ENCODE measurements at places on chromosomes 5 and 9. TPM values are rescaled to one million over a fixed set of nuclear protein-coding genes. Genes with fewer than 3 reads are reported as not detected.

PCYOX1L gene
- total RNA-seq, result 33.4 TPM

ST8SIA4 gene
- 44.9 TPM for total RNA-seq

TSLP gene
- total RNA-seq, result 0.18 TPM

MACROH2A1 gene
- total RNA-seq, result 264 TPM

SEMA6A gene
- total RNA-seq, result not detected

WNT8A gene
- total RNA-seq, result not detected

CCDC192 gene
- not detected for total RNA-seq

CD180 gene
- total RNA-seq, result 0.65 TPM

DMRT3 gene
- total RNA-seq, result not detected

SNCAIP gene
- not detected for total RNA-seq

ACTBL2 gene
- not detected for total RNA-seq

FIBCD1 gene
- not detected for total RNA-seq

F2RL2 gene
- not detected for total RNA-seq

PKD2L2 gene
- not detected for total RNA-seq

All from activated naive CD4-positive, alpha-beta T cell treated with anti-CD3 and anti-CD28 coated beads, Interleukin-2, amount 10 ng/mL, durations not matched to agents 5 hours and 36 hours (primary cell).